Colonic mucosa (tissue), 4 donors: ENCODE measurements at places on chromosomes 2 and 18. TPM values are rescaled to one million over a fixed set of nuclear protein-coding genes. Genes with fewer than 3 reads are reported as not detected.
A peak's percentile ranks its signal among the peaks of the same experiment; 100 is the strongest.

- DNase-seq, result no peak
- no peaks in the 10 kb centered on the region for H3K4me1 ChIP-seq
- no peak overlapping the region for H3K27ac ChIP-seq
- H3K27me3 ChIP-seq, result no peaks in the 10 kb centered on the region
- no peaks in the 10 kb centered on the region for H3K36me3 ChIP-seq
Observed at GRCh38 chr2:28155086-28155485, 237.6 kb upstream of the FOSL2 start.

DNA sequence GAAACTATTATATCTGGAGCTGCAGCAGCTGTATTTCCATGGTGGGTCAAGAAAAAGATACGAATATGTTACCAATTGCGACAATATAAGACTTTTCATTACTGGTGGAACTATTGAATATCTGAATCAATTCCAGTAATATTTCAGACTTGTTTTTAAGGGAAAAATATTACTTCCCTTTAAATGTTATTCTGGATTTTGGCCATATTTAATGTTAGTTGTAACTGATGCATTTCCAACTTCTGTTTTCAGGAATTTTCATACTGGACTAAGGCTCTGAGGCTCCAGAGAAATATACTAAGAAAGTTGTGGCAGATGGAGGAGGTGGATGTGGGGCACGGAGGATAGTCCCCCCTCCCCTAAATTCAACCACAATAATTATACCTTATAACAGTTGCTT is 555.2 kb upstream of the SETBP1 start:
- no peaks in the 10 kb centered on the region for H3K4me1 ChIP-seq
- H3K4me3 ChIP-seq, result no peak overlapping the region
- DNase-seq, result no peak
- H3K36me3 ChIP-seq, result no peaks in the 10 kb centered on the region

- no peak for DNase-seq
- H3K27me3 ChIP-seq, result no peaks in the 10 kb centered on the region
- no peak overlapping the region for H3K27ac ChIP-seq
Observed at GRCh38 chr2:171726847-171727450, 39.7 kb downstream of the DYNC1I2 start.

The SLC4A5 gene
- 0.45 TPM for total RNA-seq

DNA sequence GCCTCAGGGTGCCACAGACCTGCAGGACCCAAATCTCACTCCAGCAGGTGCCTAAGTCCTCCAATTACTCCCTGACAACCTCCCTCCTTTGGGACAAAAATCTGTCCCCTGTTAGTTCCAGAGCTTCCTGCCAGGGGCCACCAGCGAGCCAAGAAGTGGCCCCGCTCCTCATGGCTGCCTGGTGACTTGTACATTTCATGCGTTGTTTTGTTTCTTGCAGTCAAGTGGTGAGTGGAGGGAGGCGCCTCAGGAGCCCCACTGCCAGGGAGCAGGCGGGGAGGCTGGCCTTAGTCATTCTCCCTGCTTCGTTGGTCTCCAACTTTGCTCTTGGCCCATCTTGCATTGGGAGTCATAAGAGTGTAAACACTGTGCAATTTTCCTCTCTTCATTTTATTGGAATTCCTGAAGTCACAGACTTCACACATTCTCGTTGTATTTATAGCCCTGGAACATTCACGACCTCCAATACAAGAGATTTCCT is 81.3 kb downstream of the KCNF1 start:
- no peaks in the 10 kb centered on the region for H3K27me3 ChIP-seq
- no peaks in the 10 kb centered on the region for H3K36me3 ChIP-seq
- H3K4me3 ChIP-seq, result no peak overlapping the region
- no peak overlapping the region for H3K27ac ChIP-seq
- no peaks in the 10 kb centered on the region for H3K4me1 ChIP-seq
- no peak for DNase-seq

The HOXD11 gene
- 0.25 TPM for total RNA-seq

DNA sequence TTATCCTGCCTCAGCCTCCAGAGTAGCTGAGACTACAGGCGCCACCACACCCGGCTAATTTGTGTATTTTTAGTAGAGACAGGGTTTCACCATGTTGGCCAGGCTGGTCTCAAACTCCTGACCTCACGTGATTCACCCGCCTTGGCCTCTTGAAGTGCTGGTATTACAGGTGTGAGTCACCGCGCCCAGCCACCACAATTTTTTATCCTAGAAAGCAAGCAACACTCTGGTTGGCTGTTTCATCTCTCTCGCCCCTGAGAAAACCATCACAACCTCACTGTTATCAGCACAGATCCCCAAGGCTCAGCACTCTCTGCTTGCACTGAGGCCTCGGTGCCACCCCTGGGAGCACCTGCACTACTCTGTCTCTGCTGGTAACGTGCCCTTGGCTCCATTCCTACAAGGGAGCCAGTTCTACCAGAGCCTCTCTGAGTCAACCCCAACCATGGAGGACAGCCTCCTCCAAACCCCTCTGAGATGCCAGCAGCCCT is 134.8 kb upstream of the AGAP1 start:
- no peaks in the 10 kb centered on the region for H3K36me3 ChIP-seq
- no peaks in the 10 kb centered on the region for H3K27me3 ChIP-seq
- no peak overlapping the region for H3K27ac ChIP-seq

- H3K4me3 ChIP-seq, result peak within 1 kb of the TSS; percentile 72
- peaks cover 46% of the 10 kb centered on the region for H3K27me3 ChIP-seq
- peak; percentile 37 for DNase-seq
- peaks cover 9% of the 10 kb centered on the region for H3K4me1 ChIP-seq
Observed at GRCh38 chr18:48408727-48409590, at the start of gene ZBTB7C. Gene ZBTB7C (minus strand): TSS chr18:48409383.

DNA sequence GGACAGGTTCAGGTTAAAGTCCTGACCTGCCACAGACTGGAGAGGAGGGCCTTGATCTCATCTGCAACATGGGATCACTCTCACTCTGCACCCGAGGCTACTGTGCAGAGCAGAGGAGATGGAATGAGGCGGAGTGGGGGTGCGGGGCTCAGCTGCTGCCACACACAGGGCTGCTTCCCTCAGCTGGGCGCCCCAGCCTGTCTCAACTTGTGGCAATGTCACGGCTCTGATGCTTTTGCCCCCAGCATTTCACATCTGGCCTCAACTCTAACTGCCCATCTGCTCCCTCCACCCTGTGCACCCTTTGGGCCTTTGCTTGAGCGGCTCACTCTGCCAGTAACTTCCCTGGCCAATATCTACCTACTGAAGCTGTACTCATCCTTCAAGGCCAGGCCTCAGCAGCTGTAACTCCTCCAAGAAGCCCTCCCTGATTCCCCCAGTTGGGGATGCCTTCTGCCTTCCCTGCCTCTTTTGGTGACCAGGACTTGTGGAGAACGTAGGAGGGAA is 70.3 kb downstream of the POLR1A start:
- peak overlapping the region; percentile 84 for H3K27ac ChIP-seq
- H3K27me3 ChIP-seq, result no peaks in the 10 kb centered on the region
- no peak for DNase-seq
- H3K4me1 ChIP-seq, result peaks cover 6% of the 10 kb centered on the region

The EVA1A gene
- total RNA-seq, result 0.25 TPM

DNA sequence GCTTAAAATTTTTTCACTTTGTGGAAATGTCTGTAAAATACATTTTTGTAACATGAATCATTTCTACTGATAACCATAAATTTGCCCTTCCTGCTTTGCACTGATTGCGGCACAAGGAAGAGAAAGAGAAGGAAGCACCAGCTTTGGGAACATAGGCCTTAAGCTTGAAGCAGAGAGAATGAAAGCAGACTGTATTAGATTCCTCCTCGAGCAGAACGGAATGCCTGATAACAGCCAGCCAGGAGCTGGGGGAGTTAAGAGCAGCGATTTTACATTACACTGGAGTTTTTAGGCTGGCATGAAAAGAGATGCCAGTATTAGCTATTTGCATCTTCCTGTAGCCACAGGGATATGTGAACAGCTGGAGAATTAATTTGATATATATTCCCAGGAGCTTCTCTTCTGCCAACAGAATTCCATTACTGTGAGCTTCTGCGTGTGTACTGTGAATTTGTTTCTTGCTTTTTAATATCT is 33.5 kb downstream of the CRIM1 start:
- no peaks in the 10 kb centered on the region for H3K36me3 ChIP-seq
- DNase-seq, result no peak
- no peaks in the 10 kb centered on the region for H3K27me3 ChIP-seq
- no peak overlapping the region for H3K4me3 ChIP-seq

DNA sequence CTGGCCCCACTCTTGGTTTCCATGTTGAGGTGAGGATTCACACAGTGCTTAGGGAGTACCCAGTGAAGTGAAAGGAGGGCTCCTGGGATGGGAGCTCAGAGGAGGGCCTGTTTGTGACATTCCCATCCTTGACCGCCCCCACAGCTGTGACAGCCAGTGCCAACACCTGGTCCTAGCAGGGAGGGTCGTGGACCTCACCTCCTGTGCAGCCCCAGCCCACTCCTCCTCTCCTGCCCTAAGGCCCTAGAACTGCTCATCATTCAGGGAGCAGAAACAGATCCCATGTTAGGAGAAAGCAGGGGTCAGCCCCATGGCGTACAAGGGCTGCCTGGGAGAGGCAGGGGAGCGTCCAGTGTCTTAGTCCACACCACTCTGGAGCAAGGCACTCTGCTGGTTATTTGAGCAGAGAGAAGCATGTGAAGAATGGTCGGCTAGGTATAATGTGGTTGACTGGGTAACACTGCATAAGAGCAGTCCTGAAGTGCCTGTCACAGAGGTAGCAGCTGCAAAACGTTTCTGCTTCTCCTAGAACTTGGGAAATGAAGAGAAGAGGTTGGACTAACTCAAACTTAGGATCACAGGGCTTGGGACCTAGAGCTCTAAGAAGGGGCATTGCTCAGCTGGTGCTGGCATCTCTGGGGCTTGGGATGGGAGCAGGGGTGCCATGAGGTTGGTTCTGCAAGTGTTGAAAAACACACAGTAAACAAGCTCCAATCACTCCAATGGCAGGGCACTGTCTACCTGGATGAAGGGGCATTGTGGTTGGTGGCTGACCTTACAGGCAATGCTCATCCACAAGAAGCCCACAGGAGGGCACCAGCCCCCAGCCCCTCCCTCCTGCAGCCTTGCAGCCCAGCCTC is 55.6 kb downstream of the FAM168B start:
- H3K27me3 ChIP-seq, result peaks cover 20% of the 10 kb centered on the region
- no peaks in the 10 kb centered on the region for H3K4me1 ChIP-seq
- no peak for DNase-seq
- no peaks in the 10 kb centered on the region for H3K36me3 ChIP-seq
- no peak overlapping the region for H3K4me3 ChIP-seq

- H3K27ac ChIP-seq, result peak overlapping the region; percentile 67
- peak overlapping the region; percentile 21 for H3K4me3 ChIP-seq
Observed at GRCh38 chr18:23259701-23260681, 124.7 kb downstream of the CABLES1 start.

- H3K4me1 ChIP-seq, result no peaks in the 10 kb centered on the region
- no peaks in the 10 kb centered on the region for H3K27me3 ChIP-seq
- no peaks in the 10 kb centered on the region for H3K36me3 ChIP-seq
- no peak overlapping the region for H3K27ac ChIP-seq
- no peak overlapping the region for H3K4me3 ChIP-seq
Observed at GRCh38 chr2:118967124-118967880, 25.3 kb downstream of the MARCO start.

GRCh38 chr2:177758591-177759371 is 313.8 kb downstream of the PDE11A start:
- H3K4me3 ChIP-seq, result no peak overlapping the region
- H3K27me3 ChIP-seq, result no peaks in the 10 kb centered on the region
- no peaks in the 10 kb centered on the region for H3K4me1 ChIP-seq
- H3K27ac ChIP-seq, result no peak overlapping the region
- no peak for DNase-seq

- H3K27me3 ChIP-seq, result no peaks in the 10 kb centered on the region
- DNase-seq, result no peak
- H3K27ac ChIP-seq, result no peak overlapping the region
- H3K4me3 ChIP-seq, result no peak overlapping the region
- peaks cover 3% of the 10 kb centered on the region for H3K4me1 ChIP-seq
Observed at GRCh38 chr18:63192885-63193349, 126.7 kb downstream of the BCL2 start.

The NT5C1B gene
- total RNA-seq, result not detected

- peak overlapping the region; percentile 99 for H3K27ac ChIP-seq
- H3K4me1 ChIP-seq, result peaks cover 6% of the 10 kb centered on the region
- DNase-seq, result peak; percentile 27
- no peaks in the 10 kb centered on the region for H3K27me3 ChIP-seq
- H3K4me3 ChIP-seq, result peak overlapping the region; percentile 94
Observed at GRCh38 chr2:195658541-195658890, 1.5 kb downstream of the SLC39A10 start.

- H3K4me1 ChIP-seq, result no peaks in the 10 kb centered on the region
- H3K36me3 ChIP-seq, result no peaks in the 10 kb centered on the region
- DNase-seq, result no peak
- no peaks in the 10 kb centered on the region for H3K27me3 ChIP-seq
Observed at GRCh38 chr2:170177950-170178781, at the start of gene MYO3B. Gene MYO3B (plus strand): TSS chr2:170178147. CDS start chr2:170178288, 141 bp downstream.

GRCh38 chr2:59892398-59892797 is 661.1 kb downstream of the BCL11A start:
- DNase-seq, result no peak
- H3K4me1 ChIP-seq, result no peaks in the 10 kb centered on the region
- H3K36me3 ChIP-seq, result no peaks in the 10 kb centered on the region
- H3K27ac ChIP-seq, result no peak overlapping the region

DNA sequence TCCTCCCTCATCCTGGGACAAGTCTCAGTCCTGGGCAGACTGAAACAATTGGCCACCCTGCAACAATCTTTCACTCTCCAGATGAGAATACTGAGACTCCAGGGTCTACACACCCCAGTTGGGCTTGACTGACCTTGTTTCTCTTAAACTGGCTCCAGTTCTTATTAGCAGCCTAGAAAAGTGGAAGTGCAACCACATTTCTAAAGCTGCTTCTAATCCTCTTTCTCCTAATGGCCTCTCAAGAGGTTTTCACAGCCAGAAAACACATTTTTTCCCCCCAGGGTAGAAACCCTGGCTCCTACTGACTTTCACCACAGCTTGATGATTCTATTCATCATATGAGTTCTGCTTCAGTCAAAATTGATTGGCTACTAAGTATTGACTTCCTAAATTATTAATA is 45.8 kb downstream of the SLC4A5 start:
- no peak for DNase-seq
- no peaks in the 10 kb centered on the region for H3K4me1 ChIP-seq
- H3K27ac ChIP-seq, result no peak overlapping the region
- H3K36me3 ChIP-seq, result no peaks in the 10 kb centered on the region
- H3K4me3 ChIP-seq, result no peak overlapping the region

DNA sequence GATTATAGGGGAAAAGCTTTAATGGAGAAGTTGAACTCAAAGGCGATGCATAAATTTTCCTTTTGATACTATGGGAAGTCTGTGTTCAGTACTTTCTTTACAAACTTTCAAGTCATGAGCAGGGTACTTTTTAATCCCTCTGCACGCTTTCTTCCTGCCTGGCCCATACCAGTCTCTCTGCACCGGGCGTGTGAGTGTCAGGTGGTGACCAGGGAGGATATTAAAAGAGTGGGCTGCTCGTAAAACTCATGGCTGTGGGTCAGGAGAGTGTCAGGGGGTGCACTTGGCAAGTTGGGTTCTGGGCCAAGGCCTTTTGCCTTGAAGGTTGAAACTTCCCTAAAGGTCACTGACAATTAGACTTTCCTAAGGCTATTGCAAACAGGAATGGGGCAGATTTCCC is 367.8 kb downstream of the GPD2 start:
- H3K36me3 ChIP-seq, result no peaks in the 10 kb centered on the region
- H3K27me3 ChIP-seq, result no peaks in the 10 kb centered on the region
- no peak for DNase-seq
- no peak overlapping the region for H3K4me3 ChIP-seq
- H3K4me1 ChIP-seq, result no peaks in the 10 kb centered on the region
